ENCODE measurements at places on chromosomes 3 and 15.

GRCh38 chr15:66777596-66778313 lies 75.7 kb downstream of the SMAD6 start:
- no peaks in the 10 kb centered on the region for H3K27me3 ChIP-seq
- H3K36me3 ChIP-seq, result no peaks in the 10 kb centered on the region
- H3K4me1 ChIP-seq, result no peaks in the 10 kb centered on the region
- no peak for DNase-seq

- no peak overlapping the region for H3K27ac ChIP-seq
- no peaks in the 10 kb centered on the region for H3K36me3 ChIP-seq
- H3K4me1 ChIP-seq, result peaks cover 69% of the 10 kb centered on the region
- DNase-seq, result no peak
- H3K4me3 ChIP-seq, result no peak overlapping the region
Observed at GRCh38 chr15:90421527-90421926, 33.5 kb downstream of the IQGAP1 start.

GRCh38 chr3:185718736-185719593 lies 105.9 kb downstream of the IGF2BP2 start:
- no peaks in the 10 kb centered on the region for H3K27me3 ChIP-seq
- DNase-seq, result no peak
- H3K4me3 ChIP-seq, result no peak overlapping the region
- no peak overlapping the region for H3K27ac ChIP-seq

GRCh38 chr3:10299175-10299574 lies 6.4 kb upstream of the GHRL start:
- no peak for DNase-seq
- no peak overlapping the region for H3K27ac ChIP-seq
- peaks cover 10% of the 10 kb centered on the region for H3K4me1 ChIP-seq
- no peaks in the 10 kb centered on the region for H3K36me3 ChIP-seq
- H3K4me3 ChIP-seq, result no peak overlapping the region

DNA sequence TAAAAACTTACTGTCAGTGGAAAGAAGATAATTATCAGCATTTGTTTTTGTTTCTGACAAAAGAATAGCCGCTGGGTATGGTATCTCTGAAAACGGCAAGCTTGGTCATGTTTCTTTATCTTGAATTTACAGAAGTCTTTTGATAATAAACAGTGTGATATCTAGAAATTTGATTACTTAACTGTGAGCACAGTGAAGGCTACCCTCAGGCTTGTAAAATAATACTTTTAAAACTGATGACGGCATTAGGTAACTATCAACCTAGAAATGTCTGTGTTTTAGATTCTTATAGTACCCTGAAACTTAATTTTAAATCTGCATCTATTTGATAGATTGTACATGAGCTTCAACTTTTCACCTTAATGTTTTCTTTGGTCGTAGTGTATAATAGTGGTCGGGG lies 43.4 kb downstream of the NSUN3 start:
- no peak overlapping the region for H3K4me3 ChIP-seq
- no peak for DNase-seq
- H3K36me3 ChIP-seq, result peaks cover 16% of the 10 kb centered on the region
- no peaks in the 10 kb centered on the region for H3K4me1 ChIP-seq
- H3K27me3 ChIP-seq, result no peaks in the 10 kb centered on the region

Measured in naive thymus-derived CD8-positive, alpha-beta T cell (primary cell).